Activated effector memory CD4-positive, alpha-beta T cell treated with Interleukin-2 at 50 U/mL for 16 hours (primary cell): ENCODE measurements at places on chromosomes 11 and 22.

- DNase-seq = no peak
Observed at GRCh38 chr11:114821621-114822412, 143.5 kb downstream of the NXPE2 start.

DNA sequence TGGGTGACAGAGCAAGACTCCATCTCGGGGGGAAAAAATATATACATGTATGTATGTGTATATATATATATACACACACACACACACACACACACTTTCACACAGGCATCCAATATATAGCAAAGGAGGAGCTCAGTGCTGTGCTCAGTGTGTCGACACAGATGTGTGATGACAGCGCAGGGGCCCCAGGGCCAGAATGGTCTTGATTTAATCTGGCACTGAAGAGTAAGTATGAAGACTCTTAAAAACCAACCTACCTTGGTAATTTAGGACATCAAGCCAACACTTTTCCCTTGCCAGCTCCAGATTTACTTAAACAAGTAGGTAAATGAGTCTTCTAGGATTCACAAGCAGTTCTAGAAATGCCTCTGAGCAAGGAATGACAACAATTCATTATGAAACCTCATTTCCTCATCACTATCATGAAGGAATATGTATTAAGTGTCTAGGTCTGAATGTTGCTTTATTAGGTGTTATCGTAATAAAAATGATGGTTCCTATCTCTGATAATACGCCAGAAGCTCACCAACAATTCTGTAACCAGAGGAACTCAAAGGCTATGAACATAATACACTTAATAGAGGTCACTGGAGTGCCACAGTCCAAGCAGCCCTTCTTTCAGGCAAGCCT, 71.5 kb downstream of the SGSM3 start:
- no peak for DNase-seq

GRCh38 chr11:130199792-130200191, 40.2 kb downstream of the ST14 start:
- no peak for DNase-seq

DNA sequence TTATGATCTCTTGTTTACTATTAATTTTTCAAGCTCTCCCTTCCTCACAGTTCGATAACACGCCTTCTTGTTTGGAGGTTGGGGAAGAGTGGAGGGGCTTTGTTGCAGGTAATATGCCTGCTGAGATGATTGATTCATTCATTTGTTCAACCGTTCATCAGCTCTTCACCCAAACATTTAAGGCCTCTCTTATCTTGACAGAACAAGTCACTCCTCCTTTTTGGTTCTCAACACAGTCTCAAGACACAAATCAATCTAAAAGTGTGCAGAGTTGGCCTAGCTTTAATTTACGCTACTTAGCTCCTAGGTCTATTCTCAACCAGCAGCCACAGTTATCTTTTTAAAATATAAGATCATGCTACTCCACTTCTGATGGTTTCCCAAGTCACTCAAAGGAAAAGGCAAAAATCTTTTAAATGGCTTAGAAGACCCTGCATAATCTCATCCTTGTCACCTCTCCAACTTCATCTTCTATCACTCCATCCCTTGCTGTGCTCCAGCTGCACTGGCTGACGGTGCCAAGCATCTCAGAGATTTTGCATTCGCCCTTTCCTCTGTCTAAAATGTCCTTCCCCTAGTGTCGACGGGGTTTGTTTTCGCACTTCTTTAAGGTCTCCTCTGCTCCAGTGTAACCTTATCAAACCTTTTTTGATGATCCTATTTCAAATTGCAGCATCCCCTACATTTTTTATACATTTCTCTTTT, 60.3 kb downstream of the AMBRA1 start:
- no peak for DNase-seq

DNA sequence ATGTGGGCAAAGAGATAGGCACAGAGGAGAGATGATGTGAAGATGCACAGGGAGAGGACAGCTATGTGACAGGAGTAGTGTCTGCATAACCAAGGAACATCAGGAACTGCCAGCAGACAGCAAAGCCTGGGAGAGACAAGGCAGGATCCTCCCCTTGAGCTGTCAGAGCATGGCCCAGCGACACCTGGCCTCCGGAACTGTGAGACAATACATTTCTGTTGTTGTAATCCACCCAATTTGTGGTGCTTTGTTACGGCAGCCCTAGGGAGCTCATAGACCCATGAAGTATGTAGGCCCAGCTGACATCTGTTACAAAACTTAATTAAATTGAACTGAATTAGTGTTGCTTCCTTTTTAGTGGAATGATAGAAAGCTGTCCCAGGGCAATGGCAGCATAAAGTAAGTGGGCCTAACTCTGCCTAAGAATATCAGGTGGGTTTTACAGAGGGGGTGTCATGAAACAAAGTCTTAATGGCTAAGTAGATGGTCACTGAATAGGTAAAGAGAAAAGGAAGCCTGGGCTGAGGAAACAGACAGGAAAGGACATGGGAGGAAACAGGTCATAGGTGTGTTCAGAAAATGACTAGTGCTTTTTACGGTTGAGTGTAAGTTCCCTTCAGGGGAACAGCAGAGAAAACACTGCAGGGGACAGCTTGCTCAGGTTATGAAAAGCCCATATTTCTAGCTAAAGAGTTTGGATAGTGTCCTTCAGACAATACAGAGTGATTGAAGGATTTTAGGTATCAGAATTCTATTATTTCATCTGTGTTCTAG, 24.8 kb downstream of the RASSF10 start:
- no peak for DNase-seq

DNA sequence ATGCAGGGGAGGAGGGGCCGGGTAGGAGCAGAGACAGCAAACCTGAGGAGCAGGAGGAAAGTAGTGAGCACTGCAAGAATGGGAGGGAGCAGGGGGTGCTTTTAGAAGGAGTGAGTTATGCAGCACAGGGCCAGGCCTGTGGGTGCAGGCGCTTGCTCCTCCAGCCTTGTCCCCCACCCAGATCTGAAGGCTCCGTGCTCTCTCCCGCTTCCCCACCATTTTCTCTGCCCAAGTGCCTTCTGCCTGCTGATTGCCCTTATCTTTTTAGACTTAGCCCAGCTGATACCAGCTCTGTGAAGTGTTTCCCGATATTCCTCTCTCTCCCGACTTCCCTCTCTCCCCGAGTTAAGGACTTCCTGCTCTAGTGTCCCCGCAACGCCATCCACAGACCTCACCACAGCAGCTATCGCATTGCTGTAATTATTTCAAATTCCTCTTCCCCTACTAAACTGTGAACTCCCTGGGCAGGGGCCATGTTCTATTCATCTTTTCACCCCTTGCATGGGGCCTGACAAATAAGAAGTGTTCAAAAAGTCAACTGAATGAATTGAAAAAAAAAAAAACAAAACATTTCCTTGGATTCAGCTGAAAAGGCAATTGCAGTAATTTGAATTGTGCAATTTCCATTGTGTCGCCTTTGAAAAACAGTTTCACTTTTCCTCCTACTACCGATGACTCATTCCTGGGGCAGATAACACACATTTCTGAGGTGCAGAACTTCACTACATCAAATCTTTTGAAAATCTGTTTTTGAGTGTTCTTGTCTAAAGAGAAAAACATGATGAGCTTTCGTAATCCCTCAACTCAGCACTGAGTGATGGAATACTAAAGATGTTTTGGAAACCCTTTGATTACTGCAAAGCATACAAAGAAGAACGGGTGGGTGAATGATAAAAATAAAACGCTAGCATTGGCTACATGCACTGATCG, 69.7 kb upstream of the BMAL1 start:
- DNase-seq = no peak

DNA sequence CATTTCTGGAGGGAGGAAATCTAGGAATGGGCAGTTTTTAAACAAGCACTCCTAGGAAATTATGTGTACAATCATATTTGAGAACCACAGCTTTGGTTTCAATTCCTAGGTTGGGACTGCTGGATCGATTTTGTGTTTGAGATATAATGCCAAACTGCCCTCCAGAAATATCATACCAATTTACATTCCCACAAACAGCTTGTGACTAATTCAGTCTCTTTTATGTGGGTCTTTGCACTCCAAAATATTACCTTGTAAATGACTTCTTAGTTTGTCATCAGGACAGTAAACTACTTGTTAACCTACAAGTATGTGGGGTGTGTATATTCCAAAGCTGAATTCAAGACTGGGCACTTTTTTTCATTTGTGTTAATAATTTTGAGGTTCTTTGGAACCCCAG, 9.8 kb upstream of the BARX2 start:
- no peak for DNase-seq

GRCh38 chr22:38435010-38435409, 20.0 kb downstream of the KCNJ4 start:
- no peak for DNase-seq

DNA sequence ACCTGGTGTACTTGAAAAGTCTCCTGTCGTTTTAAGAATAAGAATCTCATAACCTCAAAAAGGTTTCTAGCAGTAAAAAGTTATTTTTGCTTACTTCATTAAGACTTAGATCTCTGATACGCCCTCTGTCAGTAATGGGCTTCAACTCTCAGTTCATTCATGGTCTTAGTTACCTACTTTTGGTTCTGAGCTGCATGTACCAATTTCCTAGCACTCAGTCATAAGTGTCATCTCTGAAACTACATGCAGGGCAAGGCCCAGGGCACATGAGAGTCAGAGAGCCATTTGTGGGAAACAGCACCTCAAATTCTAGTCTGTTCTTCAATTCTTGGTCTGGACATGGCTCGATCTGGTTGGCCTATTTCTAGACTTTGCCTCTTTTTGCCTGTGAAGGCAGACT, 838.4 kb downstream of the FAM181B start:
- DNase-seq = no peak

DNA sequence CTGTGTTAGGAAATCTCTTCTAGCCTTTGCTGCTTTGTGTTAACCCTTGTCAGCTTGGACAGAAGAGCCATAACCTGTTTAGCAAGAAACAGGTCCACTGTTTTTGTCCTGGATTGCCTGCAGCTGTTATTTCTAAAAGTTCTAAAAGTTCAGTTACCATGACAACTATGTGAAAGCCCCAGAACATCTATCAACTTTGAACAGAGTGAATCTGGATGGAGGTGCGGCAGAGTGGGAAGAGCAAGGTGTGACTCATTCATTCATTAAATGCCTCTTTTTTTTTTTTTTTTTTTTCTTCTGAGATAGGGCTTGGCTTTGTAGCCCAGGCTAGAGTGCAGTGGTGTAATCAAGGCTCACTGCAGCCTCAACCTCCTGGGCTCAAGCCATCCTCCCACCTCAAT, 50.5 kb downstream of the RBX1 start:
- DNase-seq = no peak

DNA sequence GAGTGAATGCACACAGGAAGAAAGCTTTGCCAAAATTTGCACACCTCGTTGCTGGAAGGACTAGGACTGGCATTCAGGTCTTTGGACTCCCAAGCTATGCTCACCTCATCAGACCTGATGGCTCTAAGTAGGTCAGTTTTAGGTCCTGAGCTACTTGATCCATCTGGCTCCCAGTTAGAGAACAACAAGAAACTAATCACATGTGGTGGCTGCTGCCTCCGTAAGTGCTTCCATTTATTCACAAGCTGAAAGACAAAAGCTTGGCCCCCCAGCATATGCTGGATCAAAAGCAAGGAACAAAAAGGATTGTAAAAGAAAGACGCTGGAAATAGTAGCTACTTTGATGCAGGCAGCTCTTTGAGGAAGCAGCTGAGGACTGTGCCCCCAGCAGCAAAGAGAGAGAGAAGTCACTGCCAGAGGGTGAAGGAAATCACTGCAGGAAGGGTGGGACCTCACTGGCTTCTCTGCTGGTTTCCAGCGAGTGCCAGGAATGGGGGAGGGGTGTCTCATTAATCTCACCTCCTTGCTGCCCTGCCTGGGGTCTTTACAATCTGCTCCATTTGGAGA, 268.9 kb downstream of the KIRREL3 start:
- no peak for DNase-seq

DNA sequence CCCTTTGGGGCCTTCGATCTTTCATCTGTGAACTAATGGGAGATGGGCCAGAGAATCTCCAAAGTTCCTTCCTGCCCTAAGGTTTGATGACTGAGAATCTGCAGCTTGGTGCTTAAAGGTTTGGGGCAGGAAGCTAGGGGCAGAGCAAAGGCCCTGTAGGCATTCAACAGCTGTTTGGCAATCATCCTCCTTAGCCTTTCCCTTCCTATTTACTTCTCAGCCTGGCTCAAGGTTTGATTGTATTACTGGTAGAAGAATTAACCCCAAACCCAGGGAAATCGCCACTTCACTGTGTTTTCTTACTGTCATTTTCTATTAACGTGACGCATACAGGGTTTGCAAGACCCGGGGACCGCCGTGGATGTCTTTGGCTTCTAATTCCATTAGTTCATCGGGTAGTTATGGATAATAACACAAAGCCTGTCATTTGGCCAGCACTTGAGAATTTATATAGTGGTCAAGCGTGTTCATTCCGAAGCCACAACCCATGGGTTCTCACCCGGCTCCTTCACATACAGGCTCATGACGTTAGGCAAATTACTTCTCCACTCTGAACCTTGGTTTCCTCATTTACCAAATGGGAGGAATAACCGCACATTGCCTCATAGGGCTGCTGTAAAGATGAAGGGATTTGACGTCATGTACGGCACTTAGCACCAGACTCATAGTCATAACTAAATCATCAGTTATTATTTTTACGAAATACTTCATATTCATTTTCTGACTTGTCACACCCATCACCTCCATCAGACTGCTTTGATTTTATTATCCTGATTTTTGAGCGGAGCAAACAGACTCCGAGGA, 158.1 kb downstream of the FBXO7 start:
- no peak for DNase-seq

DNA sequence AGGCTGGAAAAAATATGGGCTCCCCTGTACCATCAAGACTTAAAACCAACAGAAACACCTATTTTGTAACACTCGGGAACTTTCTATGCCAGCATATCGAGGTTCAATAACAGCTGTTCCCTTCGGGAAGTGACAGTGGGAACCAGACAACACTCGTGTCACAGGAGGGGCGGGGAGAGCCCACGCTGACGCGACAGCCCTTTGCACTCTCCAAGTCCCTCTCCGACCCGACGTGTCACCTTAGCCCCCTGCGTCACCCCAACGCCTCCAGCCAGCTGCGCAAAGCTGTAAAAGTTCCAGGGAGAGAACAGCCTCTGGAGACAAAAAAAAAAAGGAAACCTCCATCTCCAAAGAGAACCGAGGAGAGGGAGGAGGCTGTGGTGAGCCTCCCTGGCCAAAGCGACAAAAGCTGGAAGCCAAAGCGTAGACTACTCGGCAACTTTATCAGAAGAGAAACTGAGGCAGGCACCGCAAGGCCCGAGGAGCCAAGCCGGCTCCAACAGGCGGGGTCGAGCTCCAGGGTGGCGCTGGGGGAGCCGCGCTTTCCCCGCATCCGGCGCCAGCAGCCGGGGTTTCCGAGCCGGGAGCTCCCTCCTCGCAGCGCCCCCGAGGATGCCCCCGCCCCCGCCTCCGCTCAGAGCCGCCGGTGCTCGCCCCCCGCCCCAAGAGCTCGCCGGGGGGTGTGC, 751 bp downstream of the ARFGAP3 start:
- peak; percentile 11 for DNase-seq

GRCh38 chr11:104259121-104259610, 95.2 kb upstream of the PDGFD start:
- no peak for DNase-seq

GRCh38 chr22:46744581-46744980, 6.5 kb upstream of the CERK start:
- DNase-seq = no peak

DNA sequence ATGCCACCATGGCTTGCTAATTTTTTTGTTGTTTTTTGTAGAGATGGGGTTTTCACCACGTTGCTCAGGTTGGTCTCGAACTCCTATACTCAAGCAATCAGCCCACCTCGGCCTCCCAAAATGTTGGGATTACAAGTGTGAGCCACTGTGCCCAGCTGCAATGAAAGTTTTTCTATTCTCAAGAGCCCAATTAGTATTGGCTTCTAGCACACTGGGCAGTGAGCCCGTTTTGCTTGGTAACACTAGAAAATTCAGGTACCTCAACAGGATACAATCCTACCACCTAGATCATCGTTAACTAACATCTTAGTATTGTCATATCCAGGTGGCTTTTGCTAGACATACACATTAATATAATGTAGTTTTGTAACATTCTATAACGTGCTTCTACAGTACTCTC, 19.0 kb downstream of the SEC14L3 start:
- no peak for DNase-seq
